ENCODE measurements at places on chromosomes 5 and 9.

- no peak for DNase-seq
Measured at GRCh38 chr5:468401-468800, 25.4 kb downstream of the EXOC3 start.

DNA sequence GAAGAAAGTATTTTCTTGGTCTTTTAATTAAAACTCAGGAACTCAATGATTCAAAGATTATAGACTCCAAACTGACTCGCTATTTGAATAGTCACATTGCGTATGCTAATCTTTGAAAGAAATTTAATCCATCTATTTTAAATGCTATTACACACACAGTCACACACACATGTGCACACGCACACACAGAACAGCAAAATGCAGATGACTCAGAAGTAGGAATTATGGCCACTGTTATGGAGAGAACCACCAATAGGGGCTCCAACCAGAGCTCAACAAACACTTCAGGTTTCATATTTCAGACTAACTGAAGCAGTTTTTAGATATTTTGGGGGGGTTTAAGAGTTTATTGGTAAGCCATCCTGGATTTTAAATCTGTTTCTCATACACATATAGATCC lies 1917.9 kb downstream of the EFNA5 start:
- DNase-seq, result peak; percentile 59

GRCh38 chr5:77877516-77878355 lies 101.6 kb upstream of the TBCA start:
- no peak for DNase-seq

- peak; percentile 80 for DNase-seq
Measured at GRCh38 chr9:7117676-7118561, 360.1 kb downstream of the KDM4C start.

- DNase-seq, result peak; percentile 50
Measured at GRCh38 chr9:70421272-70422180, 7.1 kb upstream of the KLF9 start.
